ENCODE measurements at places on chromosomes 5 and 9. TPM values are rescaled to one million over a fixed set of nuclear protein-coding genes. Genes with fewer than 3 reads are reported as not detected.
A peak's percentile ranks its signal among the peaks of the same experiment; 100 is the strongest.

- H3K27me3 ChIP-seq: peaks cover 30% of the 10 kb centered on the region
- DNase-seq: no peak
- no peak overlapping the region for H3K4me3 ChIP-seq
- H3K4me1 ChIP-seq: no peaks in the 10 kb centered on the region
These were observed 4.0 kb downstream of the ADGRD2 start for GRCh38 chr9:124454296-124454695.

- H3K27ac ChIP-seq: no peak overlapping the region
- DNase-seq: no peak
These were observed 129.1 kb downstream of the MACROH2A1 start for GRCh38 chr5:135269931-135270421.

DNA sequence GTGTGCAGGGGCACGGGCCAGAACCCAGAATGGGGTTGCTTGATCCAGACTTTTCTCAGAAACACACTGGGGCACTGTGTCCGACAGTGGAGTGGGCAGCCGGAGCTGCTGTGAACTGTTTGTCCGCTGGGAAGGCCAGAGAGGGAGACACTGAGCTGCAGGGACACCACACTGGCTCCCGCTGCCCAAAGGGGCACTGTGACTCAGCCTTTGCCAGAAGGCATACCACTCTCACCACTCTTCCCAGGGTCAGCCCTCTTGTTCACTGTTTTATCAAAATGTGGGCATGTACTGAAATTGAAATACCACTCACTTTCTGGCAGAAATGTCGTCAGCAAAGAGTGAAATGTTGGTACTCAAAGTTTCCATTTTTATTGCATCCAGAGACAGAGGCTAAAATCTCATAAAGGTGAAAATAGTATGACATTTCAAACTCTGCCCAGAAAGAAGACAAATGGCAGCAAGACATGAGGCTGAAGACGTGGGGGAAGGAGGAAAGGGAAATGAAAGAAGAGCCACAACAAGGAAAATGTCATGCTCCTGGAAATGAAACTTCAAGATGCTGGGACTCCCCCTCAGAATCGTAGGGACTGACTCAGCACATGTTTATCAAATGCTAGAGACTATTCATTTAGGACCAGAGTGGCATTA lies 4.5 kb upstream of the IL7R start:
- peaks cover 75% of the 10 kb centered on the region for H3K4me1 ChIP-seq
- peak; percentile 82 for DNase-seq
- peak overlapping the region; percentile 99 for H3K27ac ChIP-seq
- peak overlapping the region; percentile 95 for H3K4me3 ChIP-seq
- no peaks in the 10 kb centered on the region for H3K27me3 ChIP-seq
- H3K36me3 ChIP-seq: peaks cover 82% of the 10 kb centered on the region

The ENTPD2 gene
- not detected for total RNA-seq

The PIGO gene
- 19.8 TPM for total RNA-seq

- no peak for DNase-seq
- no peaks in the 10 kb centered on the region for H3K27me3 ChIP-seq
- H3K4me1 ChIP-seq: no peaks in the 10 kb centered on the region
- no peaks in the 10 kb centered on the region for H3K36me3 ChIP-seq
- H3K4me3 ChIP-seq: no peak overlapping the region
- H3K27ac ChIP-seq: no peak overlapping the region
These were observed 217.2 kb downstream of the DAB2IP start for GRCh38 chr9:121868626-121869025.

The SPATA6L gene
- total RNA-seq: 0.78 TPM

GRCh38 chr9:69824499-69825252 lies 4.1 kb downstream of the CFAP95 start:
- peaks cover 14% of the 10 kb centered on the region for H3K27me3 ChIP-seq
- no peak overlapping the region for H3K4me3 ChIP-seq
- no peak overlapping the region for H3K27ac ChIP-seq
- DNase-seq: no peak
- peaks cover 29% of the 10 kb centered on the region for H3K4me1 ChIP-seq

DNA sequence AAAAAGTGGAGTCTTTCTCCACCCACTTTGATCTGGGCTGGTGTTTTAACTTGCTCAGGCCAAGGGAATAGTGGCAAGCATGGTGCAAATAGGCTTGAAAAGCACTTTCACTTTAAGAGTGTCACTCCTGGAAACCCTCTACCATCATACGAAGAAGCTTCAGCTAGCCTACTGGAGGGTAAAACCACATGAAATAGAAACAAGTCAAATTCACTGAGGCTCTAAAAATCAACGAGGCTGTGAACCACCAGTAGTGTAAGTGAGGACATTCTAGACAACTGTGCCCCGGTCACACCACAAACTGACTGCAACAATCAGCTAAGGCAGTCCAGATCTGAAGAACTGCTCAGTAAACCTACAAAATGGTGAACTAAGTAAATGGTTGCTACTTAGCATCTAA lies 2366.3 kb upstream of the C9orf72 start:
- no peak for DNase-seq
- H3K36me3 ChIP-seq: no peaks in the 10 kb centered on the region
- no peaks in the 10 kb centered on the region for H3K4me1 ChIP-seq
- H3K4me3 ChIP-seq: no peak overlapping the region
- H3K27ac ChIP-seq: no peak overlapping the region

The GFI1B gene
- not detected for total RNA-seq

GRCh38 chr5:102561894-102562760 lies 63.3 kb upstream of the SLCO6A1 start:
- no peaks in the 10 kb centered on the region for H3K4me1 ChIP-seq
- H3K4me3 ChIP-seq: no peak overlapping the region
- no peak overlapping the region for H3K27ac ChIP-seq
- no peaks in the 10 kb centered on the region for H3K27me3 ChIP-seq

- no peak overlapping the region for H3K27ac ChIP-seq
- no peak for DNase-seq
- no peaks in the 10 kb centered on the region for H3K36me3 ChIP-seq
- H3K4me1 ChIP-seq: no peaks in the 10 kb centered on the region
- H3K27me3 ChIP-seq: no peaks in the 10 kb centered on the region
These were observed 355.3 kb downstream of the PRELID2 start for GRCh38 chr5:145479857-145480256.

The IFNA1 gene
- total RNA-seq: not detected

GRCh38 chr5:109876941-109877669 lies 187.4 kb downstream of the MAN2A1 start:
- H3K4me3 ChIP-seq: no peak overlapping the region
- peaks cover 2% of the 10 kb centered on the region for H3K36me3 ChIP-seq
- H3K27me3 ChIP-seq: no peaks in the 10 kb centered on the region
- H3K27ac ChIP-seq: no peak overlapping the region
- peaks cover 43% of the 10 kb centered on the region for H3K4me1 ChIP-seq

- H3K4me1 ChIP-seq: peaks cover 37% of the 10 kb centered on the region
- H3K27ac ChIP-seq: no peak overlapping the region
- no peak for DNase-seq
- no peaks in the 10 kb centered on the region for H3K27me3 ChIP-seq
These were observed 71.4 kb downstream of the MED27 start for GRCh38 chr9:132008184-132008803.

GRCh38 chr5:72622170-72622760 lies 115.1 kb upstream of the ZNF366 start:
- H3K27ac ChIP-seq: no peak overlapping the region
- H3K36me3 ChIP-seq: no peaks in the 10 kb centered on the region

- peaks cover 4% of the 10 kb centered on the region for H3K27me3 ChIP-seq
- H3K4me3 ChIP-seq: no peak overlapping the region
- H3K4me1 ChIP-seq: peaks cover 7% of the 10 kb centered on the region
These were observed 17.7 kb upstream of the CARTPT start for GRCh38 chr5:71701407-71701806.

The PRRX2 gene
- 0.85 TPM for total RNA-seq

The CCDC183 gene
- 0.20 TPM for total RNA-seq

DNA sequence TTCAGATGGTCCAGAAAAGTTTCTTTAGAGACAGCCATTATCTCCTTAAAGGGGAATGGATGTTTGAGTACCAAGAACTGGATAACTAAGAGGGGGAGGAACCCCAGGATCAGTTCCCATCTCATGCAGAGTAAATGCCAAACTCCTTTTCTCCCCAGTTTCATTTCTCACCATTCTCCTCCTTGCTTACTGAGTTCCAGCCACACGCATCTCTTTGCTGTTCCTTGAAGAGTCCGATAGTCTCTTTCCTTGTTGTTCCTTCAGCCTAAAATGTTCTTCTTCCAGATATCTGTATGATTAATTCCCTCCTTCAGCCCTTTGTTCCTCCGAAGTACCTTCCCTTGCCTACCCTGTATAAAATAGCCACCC lies 30.0 kb downstream of the KDM4C start:
- H3K4me3 ChIP-seq: no peak overlapping the region
- H3K27ac ChIP-seq: no peak overlapping the region
- H3K27me3 ChIP-seq: no peaks in the 10 kb centered on the region
- peaks cover 5% of the 10 kb centered on the region for H3K36me3 ChIP-seq
- DNase-seq: no peak

- DNase-seq: peak; percentile 4
- H3K36me3 ChIP-seq: no peaks in the 10 kb centered on the region
- H3K4me1 ChIP-seq: peaks cover 9% of the 10 kb centered on the region
- peak overlapping the region; percentile 16 for H3K4me3 ChIP-seq
- H3K27me3 ChIP-seq: no peaks in the 10 kb centered on the region
These were observed 154.1 kb upstream of the CD180 start for GRCh38 chr5:67350618-67351201.

DNA sequence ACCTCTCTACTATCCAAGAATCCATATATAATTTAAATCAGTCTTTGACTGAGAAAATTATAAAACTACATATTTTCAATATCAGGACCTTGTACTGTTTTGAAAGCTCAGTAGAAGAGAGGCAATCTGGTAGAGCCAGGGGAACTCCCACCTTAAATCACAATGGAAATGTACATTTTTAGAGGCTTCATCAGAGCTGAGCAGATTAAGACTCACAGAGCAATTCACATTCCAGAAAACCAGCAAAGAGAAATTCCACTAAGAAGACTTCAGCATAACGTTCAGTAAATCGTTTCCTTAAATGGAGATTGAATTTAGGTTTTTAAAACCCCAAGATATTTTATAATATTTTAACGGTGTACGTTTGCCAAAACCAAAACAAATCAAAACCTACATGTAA lies 227.8 kb upstream of the TRPM3 start:
- no peak for DNase-seq
- no peaks in the 10 kb centered on the region for H3K36me3 ChIP-seq
- no peak overlapping the region for H3K27ac ChIP-seq
- H3K4me3 ChIP-seq: no peak overlapping the region
- H3K27me3 ChIP-seq: peaks cover 4% of the 10 kb centered on the region
- no peaks in the 10 kb centered on the region for H3K4me1 ChIP-seq

The CDH6 gene
- not detected for total RNA-seq

GRCh38 chr5:82405618-82406204 lies 127.6 kb upstream of the RPS23 start:
- H3K27me3 ChIP-seq: no peaks in the 10 kb centered on the region
- no peak overlapping the region for H3K4me3 ChIP-seq
- no peak overlapping the region for H3K27ac ChIP-seq
- DNase-seq: no peak
- H3K36me3 ChIP-seq: no peaks in the 10 kb centered on the region

The SLC25A2 gene
- total RNA-seq: 0.25 TPM

Measured in activated CD8-positive, alpha-beta T cell treated with anti-CD3 and anti-CD28 coated beads for 36 hours (primary cell).